Mesothelial cell of epicardium (in vitro differentiated cells): ENCODE measurements at places on chromosomes 6 and 20.

DNA sequence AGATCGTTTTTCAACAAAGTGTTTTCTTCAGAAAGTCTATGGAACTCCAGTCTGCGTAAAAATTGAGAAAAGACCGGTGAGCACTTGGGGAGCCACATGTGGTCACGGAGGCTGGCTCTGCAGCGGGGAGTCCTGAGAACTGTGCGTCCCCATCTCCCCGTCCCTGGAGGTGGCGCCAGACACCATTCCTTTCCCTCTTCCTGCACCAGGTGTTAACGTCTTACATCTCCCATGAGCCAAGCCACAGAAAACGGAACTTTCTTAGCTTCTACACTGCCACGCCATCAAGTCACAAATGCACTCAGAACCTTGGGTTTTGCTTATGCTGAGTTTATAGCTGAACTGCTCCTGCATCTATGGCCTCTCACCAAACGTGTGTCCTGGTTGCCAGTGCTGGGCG, 62.6 kb downstream of the GINS1 start:
- H3K4me1 ChIP-seq, result no peaks in the 10 kb centered on the region
- H3K27ac ChIP-seq, result no peak overlapping the region
- H3K36me3 ChIP-seq, result peaks cover 43% of the 10 kb centered on the region
- no peak overlapping the region for H3K4me3 ChIP-seq

GRCh38 chr20:63940472-63941266, 15.5 kb downstream of the UCKL1 start:
- no peak overlapping the region for H3K27ac ChIP-seq
- H3K4me3 ChIP-seq, result no peak overlapping the region
- no peaks in the 10 kb centered on the region for H3K4me1 ChIP-seq

DNA sequence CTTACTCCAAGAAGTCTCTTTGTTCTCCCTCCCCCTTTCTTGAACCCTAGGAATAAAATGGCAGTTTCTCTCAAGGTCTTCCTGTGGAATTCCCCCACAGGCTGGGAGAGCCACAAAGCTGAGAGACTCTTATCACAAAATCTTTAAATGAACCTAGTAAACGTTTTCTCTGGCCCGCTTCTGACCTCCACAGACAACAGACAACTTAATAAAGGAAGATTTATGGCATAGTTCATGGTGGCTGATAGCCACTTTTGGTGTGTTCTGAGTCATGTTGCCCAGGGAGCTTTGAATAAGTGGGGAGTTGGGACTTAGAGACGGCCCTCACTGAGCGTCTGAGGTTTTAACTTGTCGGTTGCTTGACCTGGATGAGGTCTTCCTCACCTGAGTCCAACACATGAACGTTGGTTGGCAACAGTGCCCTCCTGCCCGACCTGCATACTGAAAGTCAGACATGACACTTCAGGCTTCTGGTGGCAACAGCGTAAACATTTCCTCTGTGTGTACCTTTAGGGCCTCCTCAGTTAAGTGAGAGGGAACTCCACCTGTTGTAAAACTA, 124.1 kb downstream of the FOXO3 start:
- H3K4me1 ChIP-seq, result peaks cover 48% of the 10 kb centered on the region
- H3K4me3 ChIP-seq, result peak overlapping the region; percentile 6
- peaks cover 26% of the 10 kb centered on the region for H3K36me3 ChIP-seq
- peak overlapping the region; percentile 74 for H3K27ac ChIP-seq
- no peak for DNase-seq
- H3K27me3 ChIP-seq, result no peaks in the 10 kb centered on the region

DNA sequence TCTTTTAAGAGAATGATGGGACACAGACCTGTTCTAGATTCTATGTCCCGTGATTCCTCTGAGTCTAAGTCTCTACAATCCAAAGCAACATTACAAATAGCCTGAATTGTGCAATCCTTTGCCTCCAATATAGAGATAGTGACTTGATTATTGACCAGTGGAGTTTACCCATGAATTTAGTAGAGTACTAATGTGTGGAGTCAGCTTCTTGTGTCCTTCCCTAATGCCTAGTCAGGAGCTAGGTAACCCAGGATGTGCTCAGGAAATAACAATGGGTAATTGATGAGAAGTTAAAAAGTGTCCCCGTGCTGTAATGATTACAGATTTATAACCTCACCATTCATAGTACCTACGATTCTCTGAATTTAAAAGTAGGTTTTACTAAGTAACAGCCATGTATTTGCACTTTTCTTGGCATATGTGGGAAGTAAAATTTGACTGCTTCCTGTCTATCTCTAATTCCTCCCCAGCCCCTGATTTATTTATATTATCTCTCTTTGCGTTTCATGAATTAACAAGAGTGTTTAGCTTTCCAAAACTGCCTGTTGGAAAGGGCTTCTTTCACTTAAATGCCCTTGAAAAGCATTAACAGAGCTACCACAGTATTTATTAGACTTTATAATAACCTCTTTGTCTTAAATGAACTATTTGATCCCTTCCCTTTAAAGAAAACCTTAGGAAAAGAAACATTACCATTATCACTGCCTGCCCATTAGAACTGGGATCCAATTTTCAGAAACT, 30.5 kb downstream of the NEDD9 start:
- peaks cover 25% of the 10 kb centered on the region for H3K36me3 ChIP-seq
- no peaks in the 10 kb centered on the region for H3K27me3 ChIP-seq
- H3K27ac ChIP-seq, result peak overlapping the region; percentile 28
- no peak overlapping the region for H3K4me3 ChIP-seq
- H3K4me1 ChIP-seq, result peaks cover 43% of the 10 kb centered on the region
